ENCODE measurements at places on chromosomes 12 and 14.

DNA sequence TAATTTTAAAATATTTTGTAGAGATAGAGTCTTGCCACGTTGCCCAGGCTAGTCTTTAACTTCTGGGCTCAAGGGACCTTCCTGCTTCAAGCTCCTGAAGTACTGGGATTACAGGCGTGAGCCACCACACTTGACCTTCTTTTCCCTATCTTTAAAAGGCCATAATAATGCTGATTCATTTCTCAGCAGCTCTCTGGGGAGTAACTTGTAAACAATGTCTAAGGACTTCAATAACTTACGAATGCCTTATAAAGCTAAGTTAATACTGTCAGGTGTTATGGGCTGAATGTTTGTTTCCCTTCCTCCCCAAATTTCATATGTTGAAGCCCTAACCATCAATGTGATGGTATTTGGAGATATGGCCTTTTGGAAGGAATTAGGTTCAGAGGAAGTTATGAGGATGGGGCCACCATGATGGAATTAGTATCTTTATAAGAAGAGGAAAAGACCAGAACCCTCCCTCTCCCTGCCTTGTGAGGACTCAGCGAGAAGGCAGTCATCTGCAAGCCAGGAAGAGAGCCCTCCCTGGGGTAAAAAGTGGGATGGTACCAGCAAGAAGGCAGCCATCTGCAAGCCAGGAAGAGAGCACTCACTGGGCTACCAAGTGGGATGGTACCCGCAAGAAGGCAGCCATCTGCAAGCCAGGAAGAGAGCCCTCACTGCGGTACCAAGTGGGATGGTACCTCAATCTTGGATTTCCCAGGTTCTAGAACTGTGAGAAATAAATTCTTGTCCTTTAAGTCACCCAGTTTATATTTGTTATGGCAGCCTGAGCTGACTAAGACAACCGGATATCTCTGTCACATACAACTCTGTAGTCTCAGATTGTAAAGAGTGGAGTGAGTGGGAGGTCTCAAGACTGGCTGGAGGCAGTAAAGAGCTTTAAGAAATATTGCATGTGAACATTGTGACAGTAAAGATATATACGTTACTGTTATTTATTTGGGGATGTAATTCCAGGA is 16.3 kb upstream of the YBX3 start:
- no peak for DNase-seq

DNA sequence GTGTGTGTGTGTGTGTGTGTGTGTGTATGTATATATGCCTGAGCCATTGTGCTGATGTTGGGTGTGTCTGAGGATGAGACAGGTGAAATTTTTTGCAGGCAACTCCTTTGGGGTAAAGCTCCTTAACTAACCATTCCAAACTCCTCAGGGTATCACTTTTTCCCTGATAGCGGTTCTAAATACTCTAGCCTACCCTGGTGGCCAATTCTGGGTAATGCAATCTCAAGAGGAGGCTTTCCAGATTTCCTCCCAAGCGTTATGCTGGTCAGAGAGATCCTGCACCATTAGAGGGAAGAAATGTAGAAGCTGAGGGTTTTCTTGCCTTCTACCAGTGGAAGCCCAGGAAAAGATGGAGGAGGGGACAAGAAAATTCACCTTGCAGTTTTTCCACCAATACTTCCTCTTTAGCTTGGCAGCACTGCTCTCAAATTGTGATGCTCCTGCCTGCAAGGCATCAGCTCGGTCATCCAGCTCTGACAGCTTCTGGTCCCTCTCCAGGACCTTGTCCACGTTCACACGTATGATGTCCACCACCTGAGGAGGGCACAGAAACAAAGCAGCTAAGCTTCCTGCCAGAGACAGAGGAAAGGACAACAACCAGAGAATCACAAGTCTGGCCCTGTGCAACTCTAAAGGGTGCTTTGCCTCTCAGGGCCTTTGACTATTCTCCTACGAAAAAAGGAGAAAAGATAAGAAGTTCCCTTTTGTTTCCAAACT is 4.9 kb downstream of the VAMP1 start:
- no peak for DNase-seq

GRCh38 chr14:72636871-72637270 is 257.0 kb downstream of the DPF3 start:
- DNase-seq = no peak

- no peak for DNase-seq
Measured at GRCh38 chr12:12779007-12779406, 6.5 kb upstream of the APOLD1 start.

GRCh38 chr14:69355607-69356281 is 42.4 kb downstream of the ERH start:
- no peak for DNase-seq

GRCh38 chr14:103232031-103232808 is 101.8 kb upstream of the EIF5 start:
- DNase-seq = no peak

DNA sequence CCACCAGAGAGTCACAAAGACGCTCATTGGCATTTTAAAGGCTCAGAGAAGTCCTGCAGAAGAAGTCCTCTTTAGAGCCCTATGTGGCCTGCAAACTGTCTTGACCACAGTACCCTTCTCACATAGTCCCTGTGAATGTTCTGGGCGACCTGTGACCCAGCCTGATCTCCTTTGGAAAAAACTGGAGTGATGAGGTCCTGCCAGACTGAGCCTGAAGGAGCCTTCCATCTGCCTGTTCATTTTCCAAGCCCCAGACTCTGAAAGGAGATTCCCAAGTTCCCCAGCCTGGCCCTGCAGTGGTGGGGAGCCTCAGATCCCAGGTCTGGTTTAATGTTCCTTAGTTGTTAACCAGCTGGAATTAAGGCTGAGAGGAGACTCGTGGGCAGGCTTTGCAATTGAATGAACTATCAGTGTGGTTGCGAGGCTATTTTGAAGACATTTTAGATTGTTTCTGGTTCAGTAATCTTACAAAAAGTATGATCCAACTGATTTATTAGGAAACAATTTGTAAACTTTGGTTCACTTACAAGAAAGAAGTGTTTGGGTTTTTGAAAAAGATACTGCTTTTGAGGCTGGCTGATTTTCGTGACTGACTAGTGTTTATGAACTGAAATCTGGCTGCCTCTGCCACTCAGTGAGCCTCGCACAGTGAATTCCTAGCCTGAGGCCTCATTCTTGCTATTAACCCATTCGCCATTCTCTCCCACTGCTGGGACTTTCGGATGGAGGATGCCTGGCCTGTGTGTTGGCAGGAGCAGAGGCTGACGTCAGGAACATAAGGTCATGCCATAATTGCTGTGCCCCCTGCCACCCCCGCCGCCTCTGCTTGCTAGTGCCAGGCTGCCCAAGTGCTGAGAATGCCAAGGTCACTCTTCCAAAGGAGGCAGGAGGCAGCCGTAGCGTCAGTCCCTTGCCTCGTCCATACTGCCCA is 249.0 kb downstream of the CACNA1C start:
- no peak for DNase-seq

DNA sequence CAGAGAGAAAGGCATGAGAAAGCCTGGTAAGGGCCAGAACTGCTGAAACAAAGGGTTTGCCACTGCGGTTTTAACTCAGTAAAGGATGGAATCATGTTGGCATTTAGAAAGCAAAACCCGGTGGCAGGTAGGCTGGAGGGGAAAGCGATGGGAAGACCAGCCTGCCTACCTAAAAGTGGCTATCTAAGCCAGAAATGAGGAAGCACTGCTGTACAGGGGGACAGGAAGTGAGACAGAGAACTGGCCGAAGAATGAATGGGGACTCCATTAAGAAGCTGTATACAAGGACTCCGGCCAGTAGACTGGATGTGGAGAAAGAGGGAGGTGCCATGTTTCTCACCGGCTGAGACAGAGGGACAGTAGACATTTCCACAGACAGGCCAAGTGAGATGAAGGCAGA is 48.2 kb downstream of the PPM1H start:
- no peak for DNase-seq

DNA sequence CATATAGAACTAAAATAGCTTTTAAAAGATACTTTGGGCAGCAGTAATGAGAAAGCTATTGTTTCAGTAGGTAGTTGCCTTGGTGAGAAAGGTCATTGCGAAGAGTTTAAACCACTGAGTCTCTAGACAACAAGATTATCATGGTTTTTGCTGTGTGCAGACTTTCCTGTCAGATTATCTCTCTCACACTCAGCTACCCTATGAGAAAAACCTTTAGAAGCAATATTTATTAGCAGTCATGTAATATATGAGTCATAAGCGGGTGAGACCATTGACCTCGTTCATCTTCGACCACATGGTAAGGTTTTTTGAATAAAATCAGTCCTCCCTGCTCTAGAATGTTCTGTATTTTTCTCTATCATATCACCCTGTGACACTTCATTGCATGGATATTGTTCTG is 59.9 kb downstream of the GPR65 start:
- no peak for DNase-seq

- no peak for DNase-seq
Measured at GRCh38 chr12:107179871-107180270, 86.5 kb upstream of the CRY1 start.

DNA sequence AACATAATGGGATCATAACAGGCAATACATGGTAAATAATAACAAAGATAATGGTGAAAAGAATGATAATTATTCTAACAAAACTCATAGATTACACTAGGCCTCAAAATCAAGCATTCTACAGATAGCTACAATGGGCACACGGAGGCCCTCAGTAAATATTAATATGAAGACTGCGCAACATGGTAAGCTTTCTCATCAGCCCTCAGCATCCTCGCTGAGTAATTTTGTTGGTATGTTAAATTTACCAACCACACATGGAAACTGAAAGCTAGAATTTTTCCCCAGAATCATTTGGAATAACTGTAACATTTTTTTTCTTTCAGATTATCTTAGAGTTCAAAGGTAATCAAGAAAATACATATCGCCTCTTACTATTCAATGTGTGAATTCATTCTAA is 74.2 kb upstream of the PYGL start:
- DNase-seq = no peak

DNA sequence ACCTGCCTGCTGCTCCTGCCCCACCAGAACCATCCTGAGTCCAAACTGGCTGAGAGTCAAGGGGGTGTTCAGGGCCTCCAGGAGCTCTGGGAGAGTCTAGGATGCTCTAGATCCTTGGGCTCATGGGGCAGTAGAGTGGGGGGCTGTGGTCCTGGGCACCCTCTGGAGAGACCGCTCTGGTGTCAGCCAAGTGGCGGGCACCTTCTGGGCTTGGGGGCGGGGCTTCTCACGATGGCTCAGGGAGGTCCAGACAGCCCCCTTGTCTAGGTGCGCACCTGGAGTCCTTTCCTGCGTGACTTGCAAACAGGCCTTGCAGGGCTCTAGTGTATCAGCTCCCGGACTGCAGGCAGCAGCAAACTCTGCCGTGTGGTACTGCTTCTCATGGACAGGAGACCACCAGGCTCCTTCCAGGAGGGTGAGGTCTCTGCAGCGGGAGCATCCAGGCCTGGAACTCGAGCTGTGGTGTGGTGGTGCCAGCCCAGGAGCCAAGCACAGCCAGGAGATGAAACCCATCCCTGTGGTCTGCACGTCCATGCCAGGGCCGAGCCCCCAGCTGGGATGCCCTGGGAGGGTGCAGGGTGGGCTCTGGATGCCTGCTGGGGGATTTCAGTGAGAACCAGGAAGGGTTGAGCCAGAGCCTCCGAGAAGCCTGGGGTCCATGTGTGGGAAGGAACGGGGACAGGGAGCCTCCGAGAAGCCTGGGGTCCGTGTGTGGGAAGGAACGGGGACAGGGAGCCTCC is 15.0 kb downstream of the PACS2 start:
- no peak for DNase-seq

DNA sequence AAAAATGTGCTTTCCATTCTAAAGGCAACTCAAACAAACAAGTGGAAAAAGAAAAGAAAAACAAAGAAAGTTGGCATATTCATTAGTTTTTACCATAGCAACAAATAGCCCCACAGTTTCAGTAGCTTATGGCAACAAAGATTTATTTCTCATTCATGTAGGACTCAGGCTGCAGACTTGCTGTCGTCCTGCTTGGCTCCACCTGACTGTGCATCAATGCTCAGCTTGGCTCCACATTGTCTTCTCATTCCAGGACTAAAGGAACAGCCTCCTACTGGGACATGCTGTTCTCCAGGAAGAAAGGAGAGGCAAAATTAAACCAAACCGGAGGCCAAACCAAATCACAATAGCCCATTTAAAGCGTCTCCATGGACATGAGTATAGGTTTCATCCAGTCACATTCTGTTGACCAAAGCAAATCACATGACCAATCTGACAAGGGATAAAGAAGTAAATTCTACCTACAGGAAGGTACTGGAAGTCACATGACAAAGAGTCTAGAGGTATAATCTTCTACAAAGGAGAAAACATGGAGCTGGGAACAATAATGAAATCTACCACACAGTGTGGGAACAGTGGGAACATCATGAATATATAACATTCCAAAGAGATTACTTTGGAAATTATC is 222.5 kb downstream of the PIK3C2G start:
- peak; percentile 6 for DNase-seq

GRCh38 chr14:82192387-82192786 is 658.7 kb upstream of the SEL1L start:
- DNase-seq = no peak

GRCh38 chr12:44833561-44833960 is 42.6 kb downstream of the NELL2 start:
- DNase-seq = no peak

GRCh38 chr14:91745344-91745743 is 13.5 kb upstream of the CATSPERB start:
- no peak for DNase-seq

DNA sequence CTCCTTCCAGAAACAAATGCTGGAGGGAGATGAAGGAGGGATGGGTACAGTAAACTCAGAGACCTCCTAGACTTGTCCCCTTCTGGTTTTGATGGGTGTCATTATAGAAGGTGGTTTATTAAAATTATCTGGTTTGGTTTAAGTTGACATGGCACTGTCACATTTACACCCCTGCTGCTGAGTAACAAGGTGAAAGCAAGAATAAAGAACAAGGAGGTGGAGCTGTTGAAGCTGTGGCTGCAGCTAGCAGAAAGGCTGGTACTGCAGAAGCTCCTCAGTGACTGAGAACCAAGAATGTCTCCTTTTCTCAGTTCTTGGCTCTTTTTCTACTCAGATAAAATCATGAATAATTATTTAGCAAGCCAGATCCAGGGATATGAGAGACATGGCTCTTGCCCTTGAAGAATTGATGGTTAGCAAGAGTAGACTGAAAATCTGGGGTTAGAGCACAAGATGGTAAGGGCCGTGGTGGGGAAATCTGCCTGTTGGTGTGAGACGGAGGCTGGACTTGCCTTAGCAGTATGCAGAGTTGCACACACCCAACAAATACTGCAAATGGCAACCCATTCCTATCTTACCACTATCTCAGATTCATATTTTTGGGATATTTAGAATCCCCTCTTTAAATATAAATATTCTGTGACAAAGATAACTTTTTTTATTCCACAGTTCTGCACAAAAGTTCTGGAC is at the start of gene GZMH:
Gene GZMH, minus strand, starts transcription at position 31 of the 690 bp plus-strand sequence. CDS start 72 bp downstream, outside the sequence.
- DNase-seq = no peak

Measured in anterior cingulate cortex (tissue), 58 donors.